ENCODE measurements at places on chromosomes 12 and 14.
A peak's percentile ranks its signal among the peaks of the same experiment; 100 is the strongest.

GRCh38 chr12:105272152-105272551, 36.2 kb upstream of the APPL2 start:
- DNase-seq = no peak

- DNase-seq = no peak
Measured at GRCh38 chr12:103880299-103881142, 39.5 kb upstream of the NT5DC3 start.

- DNase-seq = no peak
Measured at GRCh38 chr14:48275301-48275700, 599.9 kb upstream of the MDGA2 start.

DNA sequence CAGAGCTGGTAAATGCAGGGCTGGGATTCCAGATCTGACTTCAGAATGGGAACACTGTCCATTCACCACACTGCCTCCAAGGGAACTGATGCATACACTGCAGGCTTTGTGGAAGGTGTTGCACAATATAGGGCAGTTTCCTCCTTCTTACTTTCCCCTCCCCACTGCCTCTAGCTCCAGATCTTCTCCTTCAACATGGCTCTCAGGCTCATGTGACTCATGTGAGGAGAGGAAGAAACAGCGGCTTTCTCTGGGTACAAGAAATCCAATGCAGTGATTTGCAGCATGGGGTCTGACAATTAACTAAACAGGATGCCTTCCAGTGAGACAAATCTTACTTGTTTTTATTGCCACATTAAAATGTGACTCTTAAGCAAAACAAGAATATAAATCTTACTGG, 447.6 kb upstream of the CCDC196 start:
- DNase-seq = no peak

GRCh38 chr12:119649202-119649808, 18.6 kb upstream of the PRKAB1 start:
- DNase-seq = no peak

- DNase-seq = no peak
Measured at GRCh38 chr12:5000658-5001385, 42.9 kb upstream of the KCNA5 start.

DNA sequence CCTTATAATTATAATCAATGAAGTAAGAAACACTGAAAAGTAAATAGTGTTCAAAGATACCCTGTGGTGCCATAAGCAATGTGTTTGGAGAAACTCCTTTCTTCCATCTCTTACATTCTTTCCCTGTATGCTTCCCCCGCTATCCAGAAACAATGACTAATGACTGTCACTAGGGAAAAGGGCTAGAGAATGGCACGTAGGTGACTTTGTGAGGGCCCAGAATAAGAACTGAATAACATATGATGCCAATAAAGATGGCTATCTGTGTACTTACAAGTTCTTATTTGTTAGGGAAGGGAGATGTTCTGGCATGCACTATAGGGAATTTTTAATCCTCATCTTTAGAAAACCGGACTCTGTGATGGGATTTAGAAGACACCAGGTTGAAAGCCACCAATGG, 4.7 kb upstream of the KRT7 start:
- DNase-seq = no peak

GRCh38 chr12:49872781-49873181, 29.9 kb upstream of the BCDIN3D start:
- no peak for DNase-seq

GRCh38 chr12:52582971-52583456, 9.4 kb upstream of the KRT74 start:
- DNase-seq = peak; percentile 47

- no peak for DNase-seq
Measured at GRCh38 chr12:9367201-9367600, 159.0 kb upstream of the PZP start.

DNA sequence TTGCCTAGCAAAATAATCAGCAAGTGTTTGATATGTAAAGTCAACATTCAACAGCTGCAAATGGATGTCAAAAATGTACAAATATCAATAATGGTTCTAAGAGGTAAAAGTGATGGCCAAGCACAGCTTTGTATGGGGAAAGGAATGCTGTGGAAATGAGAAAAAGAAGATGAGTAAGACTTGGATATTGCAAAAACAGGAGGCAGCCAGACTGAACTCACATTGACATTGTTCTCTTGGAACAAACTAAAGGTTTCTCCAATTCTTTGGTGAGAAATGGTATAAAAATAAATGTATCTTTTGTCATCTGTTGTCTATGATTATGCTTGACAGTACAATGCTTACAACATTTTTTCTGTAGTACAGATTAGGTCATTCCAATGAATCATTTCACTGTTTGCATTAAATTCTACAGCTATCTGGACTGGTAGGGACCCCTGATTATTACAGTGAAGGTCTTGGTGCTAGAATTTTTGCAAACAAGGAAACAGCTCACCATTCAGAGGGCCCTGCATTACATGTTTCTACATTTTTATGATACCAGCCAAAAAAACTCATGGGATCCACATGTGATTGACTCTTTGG, 465.7 kb downstream of the NOVA1 start:
- no peak for DNase-seq

DNA sequence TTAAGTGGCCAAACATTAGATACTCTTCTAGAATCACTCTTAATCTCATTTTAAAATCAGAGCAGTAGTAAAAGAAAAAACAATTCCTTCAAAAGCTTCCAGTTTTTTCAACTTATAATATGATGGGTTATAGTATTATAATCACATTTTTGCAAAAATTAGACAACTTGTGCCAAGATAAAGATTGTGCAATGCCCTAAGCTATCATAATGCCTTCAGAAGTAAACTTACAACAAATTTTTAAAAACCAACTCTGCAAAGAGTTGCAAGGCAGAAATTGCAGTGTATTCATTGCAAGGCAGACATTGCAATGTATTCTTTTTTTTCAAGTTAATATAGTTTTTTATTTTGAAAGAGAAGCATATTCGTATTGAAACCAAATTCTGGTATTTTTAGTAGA, 47.2 kb upstream of the KITLG start:
- DNase-seq = no peak

DNA sequence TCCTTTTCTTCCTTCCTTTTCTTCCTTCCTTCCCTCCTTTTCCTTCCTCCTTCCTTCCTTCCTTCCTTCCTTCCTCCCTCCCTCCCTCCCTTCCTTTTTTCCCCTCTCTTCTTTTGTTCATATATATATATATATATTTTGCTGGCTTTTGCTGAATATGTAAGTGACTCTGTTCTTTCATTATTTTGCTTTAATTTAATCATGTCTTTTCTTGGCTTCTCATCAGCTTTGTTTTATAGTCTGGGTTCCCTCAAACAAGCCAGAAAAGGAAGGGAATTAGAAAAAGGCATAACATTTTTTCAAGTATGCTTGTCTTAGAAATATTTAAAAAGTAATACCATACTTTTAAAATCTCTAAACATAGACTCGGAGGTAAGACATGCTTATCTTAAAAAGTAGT, 219.9 kb upstream of the ATXN7L3B start:
- DNase-seq = no peak

DNA sequence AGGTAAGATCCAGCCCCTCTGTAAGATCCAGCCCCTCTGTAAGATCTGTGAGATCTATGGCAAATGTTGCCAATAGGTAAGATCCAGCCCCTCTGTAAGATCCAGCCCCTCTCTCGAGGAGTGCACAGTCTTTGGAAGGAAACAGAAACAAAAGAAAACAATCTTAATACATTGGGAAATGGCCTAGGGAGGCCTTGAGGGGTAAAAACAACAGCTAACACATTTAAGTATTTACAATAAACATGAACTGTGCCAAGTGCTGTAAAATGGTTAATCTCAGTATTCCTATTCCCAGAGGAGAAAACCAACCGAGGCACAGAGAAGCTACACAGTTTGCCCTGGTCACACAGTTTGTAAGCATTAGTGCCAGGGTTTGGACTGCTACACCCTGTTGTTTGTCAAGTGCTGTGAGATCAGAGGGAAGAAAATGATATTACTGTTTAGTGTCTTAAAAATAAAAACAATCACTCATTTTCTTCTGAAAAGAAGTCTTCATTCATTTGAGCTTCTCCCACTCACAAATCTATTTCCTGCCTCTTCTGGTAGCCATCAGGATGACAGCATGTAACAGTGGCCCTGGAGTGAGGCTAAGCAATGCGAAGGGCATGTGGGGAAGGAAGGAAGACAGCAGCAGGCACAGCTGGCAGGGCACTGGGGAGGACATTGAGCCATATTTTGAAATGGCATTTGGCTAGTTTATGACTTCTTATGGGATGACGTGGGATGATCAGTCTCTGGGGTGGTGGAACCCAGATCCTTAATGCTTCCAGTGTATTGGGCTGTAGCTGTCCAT, 118.7 kb upstream of the PTPRQ start:
- no peak for DNase-seq

- DNase-seq = no peak
Measured at GRCh38 chr12:116164250-116165035, 113.0 kb downstream of the MED13L start.

GRCh38 chr14:63452796-63453195, 90.4 kb downstream of the PPP2R5E start:
- DNase-seq = no peak

DNA sequence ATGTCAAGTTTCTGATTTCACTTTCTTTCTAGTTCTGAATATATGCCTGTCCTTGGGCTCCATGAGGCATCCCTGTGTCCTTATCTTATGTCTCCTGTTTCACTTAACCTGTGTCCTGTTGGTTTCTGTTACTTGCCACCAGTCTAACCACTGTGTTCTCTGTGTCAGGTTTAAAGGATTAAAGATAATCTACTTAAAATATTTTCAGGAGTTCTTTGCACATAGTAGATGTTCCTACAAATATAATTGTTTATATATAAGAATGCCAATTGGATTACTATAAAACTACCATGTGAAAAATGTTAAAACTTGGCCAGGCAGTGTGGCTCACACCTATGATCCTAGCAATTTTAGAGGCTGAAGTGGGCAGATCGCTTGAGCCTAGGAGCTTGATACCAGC, 406.4 kb downstream of the CCER1 start:
- no peak for DNase-seq

DNA sequence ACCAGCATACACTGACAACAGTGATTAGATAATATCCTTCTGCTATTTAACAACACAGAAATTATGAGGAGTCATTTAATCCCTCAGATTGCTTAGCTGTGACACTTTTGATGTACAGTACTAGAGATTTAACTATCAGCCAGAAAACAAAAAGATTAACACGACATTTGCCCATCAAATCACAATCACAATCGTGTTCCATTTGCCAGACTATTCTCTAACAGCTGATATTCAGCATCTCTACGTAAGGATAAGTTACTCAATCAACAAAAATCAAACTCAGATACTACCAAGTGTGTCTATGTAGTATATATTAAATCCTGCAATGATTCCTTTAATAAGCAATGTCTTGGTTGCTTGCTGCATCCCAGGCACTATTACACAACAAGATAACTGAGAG, 558.7 kb upstream of the USP15 start:
- DNase-seq = no peak

GRCh38 chr14:88786715-88787114, 6.0 kb downstream of the EML5 start:
- no peak for DNase-seq

- DNase-seq = no peak
Measured at GRCh38 chr14:93085911-93086310, 29.8 kb downstream of the ITPK1 start.

DNA sequence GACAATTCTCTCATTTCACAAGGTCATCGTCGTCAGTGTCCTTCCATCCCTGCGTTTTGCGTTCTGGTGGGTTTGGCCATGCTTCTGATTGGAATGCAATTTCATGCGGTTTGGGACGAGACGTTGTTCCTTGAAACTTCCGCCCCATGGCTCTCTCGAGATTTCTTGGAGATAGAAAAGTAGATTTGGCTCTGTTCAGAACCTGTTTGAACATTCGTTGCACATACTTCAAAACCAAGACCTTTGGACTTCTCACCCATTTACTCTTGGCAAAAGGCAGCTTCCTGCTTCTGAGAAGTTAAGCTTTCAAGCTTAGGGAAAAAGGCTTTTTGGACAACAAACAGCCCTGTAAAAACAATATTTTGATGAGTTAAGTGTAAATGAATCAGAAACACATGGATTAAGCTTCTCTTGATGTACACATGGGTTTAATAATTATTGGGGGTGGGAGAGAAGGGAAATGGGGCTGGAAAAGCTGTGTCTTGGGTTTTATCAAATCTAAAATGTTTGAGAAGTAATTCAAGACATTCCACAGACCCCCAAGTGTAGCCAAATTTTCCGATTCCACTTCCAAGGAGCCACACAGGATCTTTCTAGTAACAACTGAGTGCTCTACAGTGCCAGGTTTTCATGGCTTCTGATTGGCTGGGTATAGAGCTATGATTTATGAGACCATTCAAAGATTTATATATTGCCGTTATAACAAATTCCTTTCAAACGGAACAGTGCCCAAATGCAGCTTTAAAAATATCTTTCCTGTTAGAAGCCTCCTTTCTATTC, 467.2 kb downstream of the MED13L start:
- no peak for DNase-seq
